ENCODE measurements at places on chromosomes 5 and 9.

DNA sequence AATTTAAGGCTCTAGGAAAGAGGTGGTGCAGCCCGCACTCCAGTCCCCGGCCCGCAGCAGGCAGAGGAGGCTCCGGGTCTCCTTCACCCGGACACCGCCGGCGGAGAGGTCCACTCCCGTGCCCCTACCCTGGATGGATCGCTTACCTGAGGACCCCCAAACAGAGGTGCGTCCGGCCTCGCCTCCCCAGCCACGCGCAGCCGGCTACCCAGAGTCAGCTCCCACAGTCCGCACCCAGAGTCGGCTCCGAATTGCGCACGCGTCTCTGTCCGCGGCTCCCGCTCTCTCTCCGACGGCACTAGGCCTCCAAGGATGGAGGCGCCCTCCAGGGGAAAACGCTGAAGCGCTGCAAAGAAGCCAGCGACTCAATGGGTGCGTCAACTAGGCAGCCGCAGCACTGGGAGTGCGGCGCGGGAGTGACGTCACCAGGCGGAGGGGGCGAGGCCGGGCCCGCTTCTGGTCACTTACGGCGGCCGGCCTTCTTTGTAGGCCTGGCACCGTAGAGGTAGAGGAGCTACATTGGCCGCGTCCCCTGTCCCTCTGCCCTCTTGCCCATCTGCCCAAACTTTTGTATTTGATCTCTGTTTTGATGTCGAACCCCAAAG is at the start of gene ELP1:
TSS of gene ELP1 (minus strand) at position 407 of the 605 bp plus-strand sequence. CDS start 2,978 bp downstream, outside the sequence.
- peak; percentile 86 for DNase-seq

- DNase-seq: no peak
Measured at GRCh38 chr5:10021248-10021647, 228.4 kb downstream of the ATPSCKMT start.

DNA sequence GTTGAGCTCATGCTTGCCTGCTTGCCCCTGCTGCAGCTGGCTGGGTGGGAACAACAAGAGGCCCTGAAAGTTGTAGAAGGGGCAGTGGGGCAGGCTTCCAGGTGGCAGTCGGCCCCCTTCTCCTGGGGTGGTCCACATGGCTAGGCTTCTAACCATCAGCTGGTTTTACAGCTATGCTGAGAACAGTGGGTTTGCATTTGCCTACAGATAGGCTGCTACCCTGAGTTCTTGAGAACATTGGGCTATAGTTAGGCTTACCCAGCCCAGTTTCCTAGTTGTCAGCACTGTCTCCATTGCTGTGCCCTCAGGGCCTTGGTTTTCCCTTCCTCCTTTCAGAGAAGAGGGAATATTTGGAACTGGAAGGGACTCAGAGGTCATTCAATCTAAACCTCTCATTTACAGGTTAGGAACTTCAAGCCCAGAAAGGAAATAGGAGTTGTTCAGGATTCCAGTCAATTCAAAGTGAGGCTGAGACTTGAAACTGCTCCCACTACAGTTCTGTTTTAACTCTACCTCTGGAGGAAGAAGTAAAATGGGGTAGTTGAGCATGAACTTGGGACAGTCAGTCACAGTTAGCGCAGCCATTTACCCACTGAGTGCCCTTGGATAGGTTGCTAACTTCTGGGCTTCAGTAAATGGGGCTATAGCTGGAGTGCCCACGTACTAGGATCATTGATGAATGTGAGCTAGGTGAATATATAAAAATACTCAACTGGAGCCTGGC is 11.5 kb downstream of the LARP1 start:
- DNase-seq: no peak

- no peak for DNase-seq
Measured at GRCh38 chr5:100708645-100709171, 173.5 kb downstream of the FAM174A start.

DNA sequence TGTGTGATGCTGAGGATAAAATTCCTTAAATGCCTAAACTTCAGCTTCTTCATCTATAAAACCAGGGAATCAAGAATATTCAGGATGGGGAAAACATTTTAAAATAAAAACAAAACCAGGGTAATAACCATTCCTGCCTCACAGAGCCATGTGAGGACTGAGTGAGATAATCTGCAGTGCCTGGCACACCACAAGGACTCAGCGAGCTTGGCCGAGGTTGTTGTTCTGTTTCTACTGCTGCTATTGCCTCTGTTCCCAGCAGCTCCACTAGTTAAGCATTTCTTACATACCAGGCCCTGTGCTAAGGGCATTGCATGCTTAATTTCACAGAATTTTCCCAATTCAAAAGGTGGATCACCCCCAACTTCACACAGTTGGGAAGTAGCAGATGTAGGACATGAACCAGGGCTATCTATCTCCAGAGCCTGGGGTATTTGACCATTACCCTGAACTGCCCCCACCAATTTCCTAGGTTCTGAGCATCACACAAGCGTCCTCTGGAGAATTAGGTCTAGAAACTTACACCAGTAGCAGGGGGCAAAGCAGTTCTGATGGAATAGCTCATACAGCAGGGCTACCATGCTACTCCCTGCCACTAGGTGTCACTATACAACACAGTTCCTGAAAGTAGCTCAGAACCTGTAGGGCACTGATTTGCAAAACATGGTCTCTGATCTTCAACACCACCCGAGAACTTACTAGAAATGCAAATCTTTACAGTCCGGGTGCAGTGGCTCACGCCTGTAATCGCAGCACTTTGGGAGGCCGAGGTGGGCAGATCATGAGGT is 74.3 kb downstream of the LRSAM1 start:
- no peak for DNase-seq

GRCh38 chr5:24059006-24059405 is 551.6 kb downstream of the PRDM9 start:
- no peak for DNase-seq

Data from GM12891 (cell line).